Ureter (tissue), 1 donor: ENCODE measurements at places on chromosomes 7 and 10. TPM values are rescaled to one million over a fixed set of nuclear protein-coding genes. Genes with fewer than 3 reads are reported as not detected.

DNA sequence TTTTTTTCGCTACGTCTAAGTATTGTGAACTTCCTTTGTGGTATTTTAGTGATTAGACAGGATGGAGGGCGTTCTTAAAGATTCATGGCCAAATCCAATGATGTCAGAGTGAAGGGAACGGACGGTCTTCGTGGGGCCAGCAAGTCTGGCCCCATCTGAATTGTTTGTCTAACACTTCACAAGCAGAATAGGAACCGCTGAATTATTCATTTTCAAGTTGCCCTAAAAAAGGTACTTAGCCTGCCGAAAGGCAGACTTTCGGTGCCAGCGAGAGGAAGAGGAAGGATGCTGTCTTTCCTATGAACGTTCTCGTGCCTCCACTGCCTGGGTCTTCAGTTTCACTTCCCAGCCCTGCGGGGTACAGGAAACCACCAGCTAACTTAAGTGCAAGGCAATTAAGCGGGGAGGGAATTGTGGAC is 145.7 kb upstream of the SH2B2 start:
- DNase-seq = no peak

DNA sequence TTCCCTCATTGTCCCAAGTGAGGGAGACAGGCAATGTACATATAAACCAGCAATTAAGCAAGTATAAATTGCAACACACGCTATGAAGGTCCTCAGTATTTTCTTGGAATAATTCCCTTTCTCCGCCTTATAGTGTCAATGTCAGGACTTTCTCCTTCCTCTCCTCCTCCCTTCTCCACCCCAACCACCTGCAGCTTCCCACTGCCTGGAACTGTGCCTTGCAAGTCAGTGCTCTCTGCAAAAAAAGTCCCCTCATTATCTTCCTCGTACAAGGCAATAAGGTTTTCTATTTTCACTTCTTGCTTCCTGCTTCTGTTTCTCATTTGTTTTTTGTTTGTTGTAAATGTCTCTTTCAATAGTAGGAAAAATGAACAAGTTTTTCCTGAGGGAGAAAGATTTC is 111.7 kb downstream of the GPR26 start:
- no peak for DNase-seq

The FUOM gene
- 20.3 TPM for total RNA-seq

The GRID1 gene
- total RNA-seq = 2.7 TPM

DNA sequence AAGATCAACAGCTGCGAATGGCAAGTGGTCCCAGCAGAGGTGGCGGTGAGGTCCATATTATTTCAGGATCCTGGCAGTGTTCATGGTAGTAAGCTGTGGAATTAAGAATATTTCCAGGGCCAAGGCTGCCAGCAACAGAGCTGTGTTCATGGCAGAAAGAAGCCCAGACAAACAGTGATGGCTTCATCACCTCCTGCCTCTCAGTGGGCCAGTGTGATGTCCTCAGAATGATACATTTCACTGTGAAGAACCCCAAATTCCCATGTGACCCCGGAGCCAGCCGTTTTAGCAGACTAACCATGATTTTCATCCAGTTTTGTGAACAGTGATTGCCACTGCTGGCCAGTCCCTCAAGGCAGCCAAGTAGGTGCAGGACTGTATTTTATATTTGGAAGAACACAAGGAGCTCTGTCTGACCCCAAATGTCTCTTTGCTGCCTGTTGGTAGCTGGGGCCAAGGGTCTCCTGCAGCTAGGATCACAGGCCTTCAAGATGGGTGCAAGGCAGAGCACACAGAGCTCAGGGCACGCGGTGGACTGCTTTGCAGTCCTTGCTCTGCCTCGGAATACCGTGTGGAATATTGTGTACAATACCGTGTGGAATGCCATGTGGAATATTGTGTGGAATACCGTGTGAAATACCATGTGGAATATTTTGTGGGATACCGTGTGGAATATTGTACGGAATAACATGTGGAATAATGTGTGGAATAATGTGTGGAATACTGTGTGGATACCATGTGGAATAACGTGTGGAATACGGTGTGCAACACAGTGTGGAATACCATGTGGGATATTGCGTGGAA is 132.3 kb upstream of the CHST15 start:
- DNase-seq = no peak

DNA sequence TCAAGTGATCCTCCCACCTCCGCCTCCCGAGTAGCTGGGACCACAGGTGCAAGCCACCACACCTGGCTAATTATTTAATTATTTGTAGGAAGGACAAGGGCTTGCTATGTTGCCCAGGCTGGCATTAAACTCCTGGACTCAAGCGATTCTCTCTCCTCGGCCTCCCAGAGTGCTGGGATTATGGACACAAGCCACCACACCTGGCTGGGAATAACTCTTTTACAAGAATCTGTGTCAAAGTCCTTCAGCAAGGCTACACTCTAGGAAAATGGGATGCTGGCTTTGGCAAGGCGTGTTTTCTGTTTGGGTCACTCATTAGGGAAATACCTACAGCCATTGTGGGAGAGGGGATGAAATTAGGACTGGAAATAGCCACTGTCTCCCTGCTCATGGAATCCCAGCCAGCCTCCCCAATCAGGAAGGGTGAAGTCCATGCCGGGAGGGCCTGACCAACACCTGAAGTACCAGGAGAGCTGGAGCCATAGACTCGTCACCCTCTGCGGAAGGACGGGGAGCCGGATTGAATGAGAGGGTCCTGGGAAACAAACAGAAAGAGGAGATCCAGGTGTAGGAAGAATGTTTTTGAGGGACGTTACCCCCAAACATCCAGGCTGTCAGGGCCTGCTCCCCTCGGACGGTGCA is 72.2 kb upstream of the MYL10 start:
- no peak for DNase-seq
